ENCODE measurements at places on chromosomes 11 and 22.

- no peak for DNase-seq
These were observed 12.3 kb downstream of the ENDOD1 start for GRCh38 chr11:95101935-95102334.

DNA sequence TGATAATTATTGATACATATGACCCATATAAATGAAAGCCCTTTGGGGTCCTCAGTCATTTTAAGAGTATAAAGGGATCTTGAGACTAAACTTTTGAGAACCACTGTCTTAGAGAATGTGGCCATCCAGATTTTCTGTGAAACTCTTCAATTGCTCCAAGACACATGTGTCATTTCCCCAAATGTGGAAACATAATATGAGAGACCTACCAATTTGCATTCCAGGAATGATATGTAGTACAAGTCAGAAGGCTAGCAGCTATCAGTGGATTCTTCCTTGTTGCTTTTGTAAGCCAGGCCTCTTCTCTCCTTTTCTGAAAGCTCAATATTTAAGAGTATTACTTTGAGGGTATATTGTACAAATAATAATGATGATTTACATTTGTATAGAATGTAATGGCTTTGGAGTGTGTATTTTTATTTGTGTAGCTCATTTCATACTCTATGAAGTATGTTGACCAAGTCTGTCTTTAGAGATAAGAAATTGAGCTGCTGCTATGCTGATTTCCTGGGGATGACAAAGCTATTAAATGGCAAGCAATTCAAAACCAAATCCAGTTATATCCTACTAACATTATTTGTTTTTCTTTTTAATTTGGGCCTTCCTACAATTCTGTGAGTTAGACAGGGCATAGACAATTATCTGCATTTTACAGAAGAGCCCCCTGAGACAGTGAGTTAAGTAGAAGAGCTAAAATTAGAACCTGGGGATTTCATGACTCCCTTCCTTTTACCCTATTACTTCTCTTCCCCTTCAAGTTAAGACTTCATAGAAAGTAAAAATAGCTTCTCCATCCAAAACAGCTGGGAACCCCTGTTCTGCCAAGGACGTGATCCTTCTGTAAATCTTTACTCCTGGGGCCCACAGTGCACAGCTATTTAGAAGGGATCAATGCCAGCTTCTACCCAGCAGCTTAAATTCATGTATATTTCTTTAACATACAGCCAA lies 131.9 kb downstream of the WNT11 start:
- no peak for DNase-seq

DNA sequence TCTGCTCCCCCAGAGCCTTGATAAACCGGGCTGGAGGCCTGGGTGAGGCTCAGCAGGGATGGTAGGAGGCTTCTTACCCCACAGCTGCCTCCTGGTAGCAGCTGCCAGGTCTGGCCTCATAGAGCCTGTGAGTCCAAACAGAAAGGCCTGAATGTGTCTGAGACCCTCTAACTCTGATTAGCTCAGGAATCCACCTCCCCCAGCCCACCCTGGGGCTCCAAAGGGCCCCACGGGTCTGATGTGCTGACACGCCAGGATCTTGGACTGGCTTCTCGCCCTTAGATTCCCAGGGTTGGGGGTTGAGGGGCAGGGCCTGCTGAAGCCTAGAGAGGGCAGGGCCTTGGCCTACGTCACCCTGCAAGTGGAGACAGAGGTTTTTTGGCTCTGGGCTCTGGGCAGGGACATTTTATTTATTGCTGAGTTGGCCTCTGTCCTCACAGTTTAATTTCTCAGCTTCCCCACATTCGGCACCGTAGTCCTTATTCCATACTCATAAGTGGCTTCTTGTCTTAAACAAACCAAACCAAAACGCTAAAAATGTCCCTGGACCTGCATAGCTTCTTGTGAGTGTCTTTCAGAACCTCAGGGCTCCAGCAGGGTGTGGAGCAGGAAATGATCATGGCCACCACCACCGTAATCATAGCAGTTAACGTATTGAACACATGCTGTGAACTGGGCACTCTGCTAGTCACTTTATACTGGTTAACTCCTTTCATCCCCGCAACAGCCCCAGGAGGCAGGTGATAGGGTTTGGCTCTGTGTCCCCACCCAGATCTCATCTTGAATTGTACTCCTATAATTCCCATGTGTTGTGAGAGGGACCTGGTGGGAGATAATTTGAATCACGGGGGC lies 25.1 kb downstream of the KIAA1671 start:
- DNase-seq, result no peak

DNA sequence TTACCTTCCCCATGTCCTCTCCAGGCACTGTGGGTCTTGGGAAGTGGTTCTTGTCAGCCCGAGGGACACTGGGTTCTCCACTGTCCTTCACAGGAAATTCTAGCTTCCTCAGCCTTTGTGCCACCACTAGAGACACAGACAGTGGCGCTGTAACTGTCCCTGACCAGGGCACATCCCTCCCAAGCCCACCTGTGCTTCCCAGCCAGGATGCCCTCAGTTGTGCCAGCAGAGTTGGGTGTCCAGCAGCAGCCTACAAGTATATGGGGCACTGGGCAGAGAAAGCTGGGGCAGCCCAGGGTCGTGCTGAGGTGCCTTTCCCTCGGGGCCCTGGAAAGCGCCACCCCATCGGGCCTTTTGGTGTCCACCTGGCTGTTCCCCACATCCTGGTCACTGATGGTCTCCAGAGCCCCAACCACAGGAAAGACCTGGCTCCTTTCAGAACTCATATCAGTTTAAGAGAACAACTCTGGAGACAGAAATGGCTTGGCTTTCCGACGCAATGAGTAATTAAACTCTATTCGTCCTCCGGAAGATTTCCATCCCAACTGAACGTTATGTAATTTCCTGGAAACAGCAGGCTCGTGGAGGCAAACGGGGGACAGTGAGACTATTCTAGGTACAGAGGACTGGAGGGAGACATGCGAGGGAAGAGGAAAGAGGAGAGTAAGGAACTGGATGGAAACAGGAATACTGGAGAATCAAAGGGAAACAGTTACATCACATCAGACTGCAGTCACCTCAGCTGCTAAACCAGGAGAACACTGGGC lies 28.6 kb downstream of the PPP2R1B start:
- no peak for DNase-seq

GRCh38 chr11:78685156-78685555 lies 110.5 kb upstream of the NARS2 start:
- no peak for DNase-seq

GRCh38 chr11:10315083-10315482 lies 10.2 kb downstream of the ADM start:
- no peak for DNase-seq

GRCh38 chr11:48036466-48036865 lies 56.1 kb downstream of the PTPRJ start:
- DNase-seq, result no peak

DNA sequence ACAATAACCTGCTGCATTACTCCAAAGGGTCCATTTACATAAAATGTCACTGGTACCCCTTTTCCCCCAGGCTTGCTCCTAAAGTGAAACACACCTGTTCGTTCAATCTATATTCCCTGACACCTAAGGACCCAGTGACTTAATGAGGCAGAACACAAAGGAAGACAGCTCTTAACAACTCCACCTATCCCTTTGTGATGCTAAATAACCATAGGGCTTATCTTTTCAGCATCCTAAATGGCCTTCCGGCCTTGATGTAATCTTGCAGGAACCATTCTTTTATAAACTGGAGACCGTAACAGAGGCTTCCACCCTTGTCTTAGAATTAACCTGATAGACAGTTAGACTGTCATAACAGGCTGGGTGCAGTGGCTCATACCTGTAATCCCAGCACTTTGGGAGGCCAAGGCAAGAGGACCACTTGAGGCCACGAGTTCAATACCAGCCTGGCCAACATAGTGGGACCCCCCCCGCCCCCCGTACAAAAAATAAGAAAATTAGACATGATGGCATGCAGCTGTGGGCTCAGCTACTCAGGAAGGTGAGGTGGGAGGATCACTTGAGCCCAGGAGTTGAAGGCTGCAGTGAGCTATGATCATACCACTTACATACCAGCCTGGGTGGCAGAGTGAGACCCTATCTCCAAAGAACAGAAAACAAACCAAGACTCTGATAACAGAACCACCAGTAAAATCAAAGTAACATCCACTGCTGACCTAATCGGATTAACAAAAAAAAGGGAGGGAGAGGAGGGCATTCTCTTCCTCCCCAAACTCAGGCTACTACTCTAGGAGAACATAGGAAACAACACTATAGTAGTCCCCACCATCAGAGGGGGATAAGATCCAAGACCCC lies 5.1 kb downstream of the CHEK2 start:
- DNase-seq, result no peak

- peak; percentile 56 for DNase-seq
These were observed 86.2 kb downstream of the RPL27A start for GRCh38 chr11:8768625-8769333.

- no peak for DNase-seq
These were observed 142.0 kb upstream of the NTM start for GRCh38 chr11:131228378-131228777.

DNA sequence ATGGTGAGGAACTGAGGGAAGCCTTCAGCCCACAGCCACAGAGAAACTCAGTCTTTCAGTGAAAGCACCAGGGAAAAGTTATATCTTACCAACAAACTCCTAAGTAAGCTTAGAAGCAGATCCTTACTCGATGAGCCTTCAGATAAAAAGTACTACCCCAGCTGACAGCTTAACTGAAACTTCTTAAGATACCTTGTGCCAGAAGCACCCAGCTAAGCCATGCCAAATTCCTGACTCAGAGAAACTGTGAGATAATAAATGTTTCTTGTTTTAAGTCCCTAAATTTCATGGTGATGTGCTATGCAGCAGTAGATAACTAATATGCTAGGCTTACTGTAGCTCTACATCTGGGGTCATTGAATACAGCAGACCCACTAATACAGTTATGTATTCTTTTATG lies 2025.0 kb downstream of the LRRC4C start:
- DNase-seq, result no peak

DNA sequence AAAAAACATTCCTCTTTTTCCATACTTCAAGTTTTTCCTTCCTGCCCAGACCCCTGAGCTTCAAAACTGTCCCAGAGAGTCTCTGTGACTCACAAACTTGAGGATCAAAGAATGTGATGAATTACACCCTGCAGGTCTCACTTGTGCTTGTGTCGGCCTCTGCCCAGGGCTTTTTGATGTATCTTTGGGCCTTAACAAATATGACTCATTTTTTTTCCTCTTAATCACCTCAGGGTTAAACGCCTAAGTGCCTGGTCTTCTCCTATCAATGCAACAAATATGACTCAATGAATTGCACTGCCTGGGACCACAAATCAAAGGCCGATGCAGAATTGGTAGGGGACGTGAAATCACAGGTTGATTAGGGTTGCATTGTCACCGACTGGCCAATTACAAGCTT lies 267.7 kb downstream of the LARGE1 start:
- no peak for DNase-seq

DNA sequence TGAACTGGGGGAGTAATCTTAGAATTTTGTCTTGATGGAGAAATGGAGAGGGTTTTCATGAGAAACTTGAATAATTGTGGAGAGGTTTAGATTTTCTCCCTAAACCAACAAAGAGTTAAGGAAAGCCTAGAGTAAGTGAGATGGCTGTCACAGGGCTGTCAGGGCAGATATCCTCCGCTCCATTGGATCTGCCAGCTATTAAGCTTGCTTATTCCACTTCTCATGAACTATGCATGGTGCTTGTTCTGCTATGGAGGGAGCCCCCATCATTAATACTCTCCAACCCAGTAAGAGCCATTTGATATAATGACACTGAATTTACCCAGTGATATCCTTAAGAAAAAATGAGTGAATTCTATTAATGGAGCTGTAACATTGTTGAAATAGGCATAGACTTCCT lies 342.8 kb upstream of the MTNR1B start:
- no peak for DNase-seq

GRCh38 chr11:59151761-59152160 lies 9.1 kb downstream of the FAM111A start:
- no peak for DNase-seq

GRCh38 chr11:66012946-66013761 lies 1.3 kb downstream of the CST6 start:
- no peak for DNase-seq

DNA sequence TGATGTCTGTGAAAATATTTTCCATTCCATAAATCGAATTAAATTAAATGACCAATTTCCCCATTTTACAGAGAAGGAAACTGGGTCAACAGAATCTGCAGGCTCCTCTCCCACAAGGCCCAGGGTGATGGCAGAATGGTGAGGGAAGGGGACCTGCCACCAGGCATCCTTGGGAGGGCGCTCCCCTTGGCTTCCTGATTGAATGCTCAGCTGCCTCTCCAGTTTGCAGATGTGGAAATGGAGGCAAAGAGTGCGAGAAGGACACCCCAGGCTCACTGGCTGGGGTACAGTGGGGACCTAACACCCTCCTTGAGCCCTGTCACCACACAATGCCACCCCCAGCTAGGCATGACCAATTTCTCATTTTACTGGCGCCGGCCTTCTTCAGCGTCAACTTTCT lies 28.5 kb upstream of the CSNK1E start:
- no peak for DNase-seq

DNA sequence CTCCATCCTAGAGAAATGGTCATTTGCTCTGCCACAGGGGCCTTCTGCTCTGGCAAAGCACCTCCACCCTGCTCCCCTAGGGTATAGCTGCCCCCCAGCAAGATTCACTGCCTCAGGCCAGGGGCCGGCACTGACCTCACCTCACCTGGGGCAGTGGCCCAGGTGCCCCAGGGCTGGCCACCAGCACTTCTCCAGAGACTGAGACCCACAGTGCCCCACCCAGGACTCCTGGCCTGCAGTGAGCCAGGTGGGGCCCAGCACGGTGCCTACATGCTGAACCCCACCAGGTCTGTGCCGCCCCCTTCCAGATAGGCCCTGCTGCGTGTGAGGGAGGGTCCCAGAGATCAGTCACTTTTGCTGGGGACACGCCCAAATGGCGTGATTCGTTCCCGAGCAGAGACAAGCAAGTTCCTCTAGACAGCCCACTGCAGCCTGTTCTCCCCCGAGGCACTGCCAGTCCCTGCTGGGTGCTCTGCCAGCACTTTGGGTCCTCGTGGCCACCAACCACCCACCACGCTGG lies 10.8 kb downstream of the GNB1L start:
- DNase-seq, result no peak

DNA sequence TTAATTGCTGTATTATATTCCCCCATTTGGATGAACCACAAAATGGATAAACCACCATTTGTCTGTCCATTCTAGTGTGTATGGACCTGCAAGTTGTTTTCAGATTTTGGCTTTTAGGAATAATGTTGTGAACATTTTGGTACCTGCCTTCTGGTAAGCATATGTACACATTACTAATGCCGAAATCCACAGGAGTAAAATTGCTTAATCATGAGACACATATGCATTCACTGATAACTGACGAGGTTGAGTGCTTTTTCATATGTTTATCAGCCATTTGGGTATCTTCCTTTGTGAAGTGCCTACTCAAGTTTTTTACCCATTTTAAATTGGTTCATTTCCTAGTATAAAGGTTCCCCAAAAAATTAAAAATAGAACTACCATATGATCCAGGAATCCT lies 34.2 kb downstream of the OSBP2 start:
- DNase-seq, result no peak

- no peak for DNase-seq
These were observed 50.6 kb downstream of the FAM181B start for GRCh38 chr11:82683029-82683428.
